ENCODE measurements at places on chromosomes 6 and 20.
A peak's percentile ranks its signal among the peaks of the same experiment; 100 is the strongest.

- H3K4me1 ChIP-seq: no peaks in the 10 kb centered on the region
- no peak overlapping the region for H3K4me3 ChIP-seq
- DNase-seq: no peak
- H3K27me3 ChIP-seq: no peaks in the 10 kb centered on the region
- H3K27ac ChIP-seq: no peak overlapping the region
Observed at GRCh38 chr20:35502352-35502751, 27.1 kb downstream of the C20orf173 start.

DNA sequence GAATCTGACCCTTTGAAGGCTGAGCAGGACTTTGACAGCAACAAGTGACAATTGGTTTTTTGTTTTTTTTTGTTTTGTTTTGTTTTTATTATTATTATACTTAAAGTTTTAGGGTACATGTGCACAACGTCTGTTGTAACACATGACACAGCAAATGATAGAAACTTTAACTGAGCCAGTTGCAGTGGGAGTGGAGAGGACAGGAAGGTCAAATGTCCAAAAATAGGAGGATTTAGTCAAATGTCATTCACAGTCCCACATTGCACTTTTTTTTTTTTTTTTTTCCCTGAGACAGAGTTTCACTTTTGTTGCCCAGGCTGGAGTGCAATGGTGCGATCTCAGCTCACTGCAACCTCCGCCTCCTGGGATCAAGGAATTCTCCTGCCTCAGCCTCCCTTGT is 223.0 kb downstream of the HIVEP2 start:
- H3K36me3 ChIP-seq: no peaks in the 10 kb centered on the region
- H3K27ac ChIP-seq: no peak overlapping the region
- no peaks in the 10 kb centered on the region for H3K4me1 ChIP-seq
- H3K27me3 ChIP-seq: no peaks in the 10 kb centered on the region
- H3K4me3 ChIP-seq: no peak overlapping the region

DNA sequence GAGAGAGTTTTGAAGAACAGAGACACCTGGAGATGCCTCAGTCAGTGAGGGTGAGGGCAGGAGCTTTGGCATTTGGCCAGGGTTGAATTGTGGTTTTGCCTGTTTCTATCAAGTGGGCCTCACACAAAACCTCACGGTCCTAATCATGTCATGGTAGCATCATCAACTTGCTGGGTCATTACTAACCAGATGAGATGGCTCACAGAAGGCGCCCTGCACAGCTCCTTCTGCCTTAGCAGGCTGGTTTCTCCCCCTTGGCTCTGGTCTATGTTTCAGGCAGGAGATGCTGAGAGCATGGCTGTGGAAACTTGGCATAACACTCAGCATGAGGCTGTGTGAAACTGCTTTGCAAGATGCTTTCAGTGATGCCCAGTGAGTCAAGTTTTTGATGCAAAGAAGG is 99.3 kb downstream of the LRRC1 start:
- H3K36me3 ChIP-seq: no peaks in the 10 kb centered on the region
- H3K4me1 ChIP-seq: peaks cover 2% of the 10 kb centered on the region
- H3K27me3 ChIP-seq: no peaks in the 10 kb centered on the region
- no peak for DNase-seq

DNA sequence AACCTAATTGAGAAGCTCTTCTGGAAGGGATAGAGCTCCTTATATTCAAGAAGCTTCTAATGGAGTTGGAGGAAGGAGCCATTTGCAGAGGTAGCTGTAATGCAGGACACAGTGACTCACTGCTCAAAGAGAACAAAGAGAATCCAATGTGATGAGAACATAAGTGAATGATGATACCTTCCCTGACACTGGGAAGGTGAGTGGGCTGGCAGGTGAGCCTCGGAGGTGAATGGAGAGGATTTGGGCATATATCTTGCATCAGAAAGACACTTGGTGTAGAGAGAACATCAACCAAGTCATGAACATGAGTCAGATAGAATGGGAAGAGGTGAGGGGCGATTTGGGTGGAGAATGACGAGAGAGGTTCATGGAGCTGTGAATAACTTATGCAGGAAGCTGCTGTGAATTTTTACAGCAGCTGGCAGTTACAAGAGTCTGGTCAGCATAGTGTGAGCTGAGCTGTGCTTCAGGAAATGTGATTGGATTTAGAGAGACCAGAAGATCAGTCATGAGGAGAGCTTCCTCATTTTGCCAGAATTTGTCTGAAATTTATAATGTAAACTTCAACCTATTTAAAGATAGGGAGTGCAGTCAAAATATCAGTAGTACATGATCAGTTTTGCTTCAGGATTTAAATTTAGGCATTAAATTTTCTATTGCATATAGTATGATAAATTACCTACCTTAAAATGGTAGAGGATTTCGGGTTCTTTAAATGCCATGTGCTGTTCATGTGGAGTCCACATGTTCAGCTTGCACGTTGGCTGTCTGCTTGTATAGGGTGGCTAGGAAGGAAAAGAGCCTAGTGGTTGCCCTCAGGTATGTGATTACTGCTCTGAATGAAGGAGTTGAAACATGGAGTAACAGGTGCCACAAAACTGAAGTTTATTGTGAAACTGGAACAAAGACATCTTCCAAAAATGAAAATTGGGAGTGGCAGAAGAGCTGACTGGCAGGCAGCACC is 59.2 kb upstream of the KIF25 start:
- no peak overlapping the region for H3K27ac ChIP-seq
- H3K4me3 ChIP-seq: no peak overlapping the region
- no peaks in the 10 kb centered on the region for H3K27me3 ChIP-seq
- H3K4me1 ChIP-seq: no peaks in the 10 kb centered on the region
- DNase-seq: no peak
- H3K36me3 ChIP-seq: no peaks in the 10 kb centered on the region

- H3K4me3 ChIP-seq: no peak overlapping the region
- H3K36me3 ChIP-seq: no peaks in the 10 kb centered on the region
- H3K27ac ChIP-seq: no peak overlapping the region
- no peak for DNase-seq
Observed at GRCh38 chr6:56406276-56407269, 159.2 kb upstream of the COL21A1 start.

GRCh38 chr6:41728073-41728936 is 7.1 kb downstream of the TFEB start:
- peak; percentile 31 for DNase-seq
- no peak overlapping the region for H3K27ac ChIP-seq
- no peaks in the 10 kb centered on the region for H3K36me3 ChIP-seq

DNA sequence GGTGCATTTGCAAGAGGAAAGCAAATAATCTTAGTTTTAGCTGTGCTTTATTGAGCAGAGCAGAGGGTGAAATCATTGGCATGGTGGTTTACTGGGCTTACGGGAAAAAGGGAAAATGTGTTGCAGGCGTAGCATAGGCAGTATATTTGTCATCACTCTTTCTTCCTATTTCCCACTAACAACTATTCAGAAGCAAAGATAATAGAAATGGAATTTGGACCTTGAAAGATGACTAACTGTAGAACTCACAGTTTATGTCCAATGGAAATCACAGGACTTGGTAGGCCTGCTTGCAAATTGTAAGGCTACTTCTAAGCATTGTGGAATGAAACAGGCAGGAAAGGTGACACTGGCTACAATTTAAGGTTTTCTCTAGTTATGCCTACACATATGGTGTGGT is 611.9 kb upstream of the MAN1A1 start:
- H3K27ac ChIP-seq: no peak overlapping the region
- no peak for DNase-seq
- H3K36me3 ChIP-seq: no peaks in the 10 kb centered on the region
- no peaks in the 10 kb centered on the region for H3K4me1 ChIP-seq
- no peak overlapping the region for H3K4me3 ChIP-seq

DNA sequence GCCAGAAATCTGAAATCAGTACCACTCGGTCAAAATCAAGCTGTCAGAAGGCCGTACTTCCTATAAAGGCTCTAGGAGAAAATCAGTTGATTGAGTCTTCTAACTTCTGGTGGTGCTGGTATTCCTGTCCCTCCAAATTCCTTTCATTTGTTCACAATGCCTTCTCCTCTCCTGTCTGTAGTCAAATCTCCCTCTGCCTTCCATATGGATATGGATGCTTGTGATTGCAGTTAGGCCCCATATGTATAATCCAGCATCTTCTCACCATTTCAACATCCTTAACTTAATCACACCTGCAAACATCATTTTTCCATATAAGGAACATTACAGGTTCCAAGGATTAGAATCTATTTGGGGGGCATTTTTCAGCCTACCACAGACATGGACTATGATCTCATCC is 287.8 kb upstream of the THEMIS start:
- no peak overlapping the region for H3K4me3 ChIP-seq
- no peaks in the 10 kb centered on the region for H3K4me1 ChIP-seq
- no peak overlapping the region for H3K27ac ChIP-seq
- DNase-seq: no peak
- H3K27me3 ChIP-seq: no peaks in the 10 kb centered on the region
- H3K36me3 ChIP-seq: no peaks in the 10 kb centered on the region

- no peaks in the 10 kb centered on the region for H3K27me3 ChIP-seq
- no peak for DNase-seq
- H3K36me3 ChIP-seq: no peaks in the 10 kb centered on the region
- H3K4me1 ChIP-seq: no peaks in the 10 kb centered on the region
- no peak overlapping the region for H3K27ac ChIP-seq
Observed at GRCh38 chr6:153621491-153621890, 417.5 kb upstream of the OPRM1 start.

- no peak overlapping the region for H3K27ac ChIP-seq
- no peak for DNase-seq
- peaks cover 2% of the 10 kb centered on the region for H3K4me1 ChIP-seq
- no peaks in the 10 kb centered on the region for H3K27me3 ChIP-seq
- H3K4me3 ChIP-seq: peak overlapping the region; percentile 41
Observed at GRCh38 chr6:156782691-156783320, 5.6 kb downstream of the ARID1B start.

GRCh38 chr6:43016943-43017334 is 2.9 kb downstream of the KLHDC3 start:
- no peaks in the 10 kb centered on the region for H3K27me3 ChIP-seq
- H3K27ac ChIP-seq: peak overlapping the region; percentile 25
- no peak for DNase-seq
- no peaks in the 10 kb centered on the region for H3K36me3 ChIP-seq
- H3K4me1 ChIP-seq: no peaks in the 10 kb centered on the region

DNA sequence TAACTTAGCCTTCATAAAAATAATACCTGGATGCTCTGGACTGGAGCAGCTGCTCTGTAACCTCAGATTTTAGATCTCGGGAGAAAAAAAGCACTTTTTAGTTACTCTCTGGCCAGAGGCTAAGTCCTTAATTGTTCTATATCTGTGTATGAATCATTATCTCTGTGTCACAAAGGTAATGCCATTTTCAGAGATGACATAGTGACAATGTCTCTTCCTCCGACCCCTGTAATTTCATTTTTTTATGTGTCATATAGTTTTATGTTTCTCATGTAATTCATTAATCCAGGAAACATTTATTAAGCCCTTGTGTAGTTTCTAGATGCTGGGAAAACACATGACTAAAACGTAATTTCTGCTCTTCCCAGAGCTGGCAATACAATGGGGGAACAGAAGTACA is 55.6 kb downstream of the SENP6 start:
- no peaks in the 10 kb centered on the region for H3K36me3 ChIP-seq
- DNase-seq: no peak
- no peak overlapping the region for H3K27ac ChIP-seq
- no peaks in the 10 kb centered on the region for H3K27me3 ChIP-seq

DNA sequence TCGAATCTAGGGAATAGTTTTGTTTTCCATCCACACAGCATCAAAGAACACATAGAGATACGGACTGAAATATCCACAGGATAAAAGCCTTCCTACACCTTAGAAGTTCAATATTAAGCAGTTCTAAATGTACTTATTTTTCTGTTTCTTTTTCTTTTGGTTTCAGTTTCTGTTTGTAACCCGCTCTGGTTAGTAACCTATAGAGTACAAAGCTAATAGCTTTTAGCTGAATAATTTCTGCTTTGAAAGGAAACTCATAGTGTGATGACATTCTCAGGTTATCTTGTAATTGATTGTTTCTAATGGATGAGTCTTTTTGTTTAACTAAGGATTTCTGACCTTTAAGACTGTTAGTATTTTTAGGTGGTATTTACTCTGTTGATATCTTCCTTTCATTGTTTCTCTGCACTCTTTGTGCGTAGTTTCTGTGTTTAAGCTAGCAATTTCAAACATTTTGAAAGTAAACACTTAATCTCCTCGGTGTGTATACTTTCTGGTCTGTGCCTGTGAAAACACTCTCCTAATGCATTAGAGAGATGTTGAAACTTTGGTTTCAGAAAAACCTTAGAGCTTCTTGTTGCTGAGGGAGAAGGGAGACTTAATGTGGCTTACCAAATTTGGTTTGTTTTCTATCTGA is 385.5 kb downstream of the HDGFL1 start:
- H3K4me3 ChIP-seq: peak overlapping the region; percentile 76
- no peaks in the 10 kb centered on the region for H3K36me3 ChIP-seq
- H3K27ac ChIP-seq: no peak overlapping the region
- no peak for DNase-seq

All from aorta (tissue), 5 donors.